Neural progenitor cell (in vitro differentiated cells): ENCODE measurements at places on chromosomes 3 and 15. TPM values are rescaled to one million over a fixed set of nuclear protein-coding genes. Genes with fewer than 3 reads are reported as not detected.

The ANKUB1 gene
- total RNA-seq, result not detected in 2 replicates

The GPR160 gene
- total RNA-seq, result 4.3 and 6.0 TPM in 2 replicates

The CASR gene
- total RNA-seq, result not detected in 2 replicates

The GPR87 gene
- not detected in 2 replicates for total RNA-seq

The NRROS gene
- total RNA-seq, result 0.58 and 1.7 TPM in 2 replicates

The PROS1 gene
- total RNA-seq, result 11.9 and 18.5 TPM in 2 replicates

The GABRR3 gene
- not detected in 2 replicates for total RNA-seq

The EPHB1 gene
- total RNA-seq, result 8.8 and 9.1 TPM in 2 replicates

The CHRNA7 gene
- total RNA-seq, result 8.7 and 14.0 TPM in 2 replicates

The B3GNT5 gene
- total RNA-seq, result 9.0 and 14.1 TPM in 2 replicates
